NCI-H187 (cell line): ENCODE measurements at places on chromosomes 13 and 19.

DNA sequence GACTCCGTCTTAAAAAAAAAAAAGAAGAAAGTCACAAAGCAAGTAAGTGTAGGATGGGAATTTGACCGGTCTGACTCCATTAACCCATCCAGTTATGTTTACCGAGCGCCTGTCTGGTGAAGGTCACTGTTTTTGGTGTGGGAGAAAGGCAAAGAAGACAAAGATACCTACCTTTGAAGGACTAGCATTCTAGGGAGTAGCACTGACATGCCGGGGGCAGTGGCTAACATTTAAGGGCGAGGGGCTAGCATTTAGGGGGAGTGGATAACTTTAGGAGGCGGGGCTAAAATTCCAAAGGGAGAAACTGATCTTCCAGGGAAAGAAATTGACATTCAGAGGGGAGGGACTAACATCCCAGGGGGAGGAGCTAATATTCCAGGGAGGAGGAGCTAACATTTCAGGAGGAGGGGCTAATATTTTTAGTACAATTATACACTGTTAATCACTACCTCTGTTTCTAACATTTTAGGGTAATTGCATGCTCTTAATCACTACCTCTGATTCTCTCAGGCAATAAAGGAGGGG, 8.7 kb downstream of the GPR32 start:
- DNase-seq: no peak

DNA sequence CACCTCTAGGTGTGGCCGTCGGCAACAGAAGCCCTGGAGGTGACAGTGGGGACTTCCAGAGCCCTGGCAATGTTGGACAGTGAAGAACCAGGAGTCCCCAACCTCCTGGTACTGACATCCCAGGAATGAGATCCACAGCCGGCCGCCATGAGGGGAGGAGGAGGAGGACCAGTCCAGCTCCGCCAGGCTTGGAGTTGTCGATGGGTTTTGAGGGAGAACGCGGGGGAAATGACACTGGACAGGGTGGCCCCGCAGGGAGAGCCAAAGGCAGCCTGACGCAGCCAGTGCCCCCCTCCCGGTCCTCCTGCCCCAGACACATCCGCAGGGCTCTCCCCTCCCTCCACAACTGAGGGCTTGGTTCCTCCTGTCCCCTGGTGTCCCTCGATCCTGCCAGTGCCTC, 57.9 kb downstream of the SPACA7 start:
- DNase-seq: no peak

DNA sequence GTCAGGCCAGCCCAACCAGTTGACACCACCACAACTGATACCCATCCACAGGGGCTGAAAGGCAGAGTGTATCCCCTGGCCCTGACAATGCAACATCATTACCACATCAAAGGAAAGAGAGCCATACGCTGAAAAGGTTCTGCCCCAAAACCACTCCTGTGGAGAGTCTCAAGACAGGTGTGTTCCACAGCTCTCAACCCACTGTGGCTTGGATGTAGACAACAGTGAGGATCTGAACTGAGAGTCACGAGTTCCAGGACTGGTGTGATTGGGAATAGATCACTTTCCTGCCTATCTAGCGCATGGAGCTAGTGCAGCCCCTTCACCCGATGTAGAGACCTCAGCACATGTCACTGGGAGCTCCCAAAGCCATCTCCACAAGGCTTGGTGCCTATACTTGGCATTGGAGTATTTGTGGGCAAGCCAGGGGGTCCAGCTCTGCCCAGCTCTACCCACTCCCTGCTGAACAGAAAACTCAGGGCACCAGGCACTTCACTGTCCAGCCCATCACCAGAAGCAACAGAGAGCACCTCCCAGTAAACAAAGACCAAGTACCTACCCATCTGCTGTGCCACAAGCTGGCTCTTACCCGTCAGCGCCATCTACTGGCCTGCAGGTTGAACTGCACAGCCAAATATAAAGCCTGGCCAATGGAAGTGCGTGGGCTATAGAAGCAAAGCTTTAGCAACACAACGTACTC, 579.5 kb downstream of the UQCRFS1 start:
- no peak for DNase-seq

GRCh38 chr13:44768239-44768638, 192.1 kb upstream of the TSC22D1 start:
- DNase-seq: no peak

DNA sequence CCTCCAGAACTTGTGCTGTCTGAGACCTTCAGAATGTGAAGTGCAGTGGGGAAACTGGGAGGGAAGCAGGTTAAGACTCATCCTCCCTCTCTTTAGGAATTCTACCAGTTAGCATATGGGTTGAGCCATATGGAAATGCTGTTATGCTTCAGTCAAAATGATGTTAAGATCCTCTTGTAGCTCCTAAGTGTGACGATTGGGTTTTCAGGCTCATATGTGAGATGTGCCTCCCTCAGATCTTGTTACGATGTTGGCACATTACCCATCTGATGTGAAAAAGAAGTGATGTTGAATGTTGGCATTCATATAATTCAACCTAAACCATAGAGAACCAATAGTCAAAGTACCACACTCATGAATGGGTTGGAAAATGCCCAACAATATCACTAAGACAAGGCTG, 67.8 kb upstream of the IPO5 start:
- no peak for DNase-seq

DNA sequence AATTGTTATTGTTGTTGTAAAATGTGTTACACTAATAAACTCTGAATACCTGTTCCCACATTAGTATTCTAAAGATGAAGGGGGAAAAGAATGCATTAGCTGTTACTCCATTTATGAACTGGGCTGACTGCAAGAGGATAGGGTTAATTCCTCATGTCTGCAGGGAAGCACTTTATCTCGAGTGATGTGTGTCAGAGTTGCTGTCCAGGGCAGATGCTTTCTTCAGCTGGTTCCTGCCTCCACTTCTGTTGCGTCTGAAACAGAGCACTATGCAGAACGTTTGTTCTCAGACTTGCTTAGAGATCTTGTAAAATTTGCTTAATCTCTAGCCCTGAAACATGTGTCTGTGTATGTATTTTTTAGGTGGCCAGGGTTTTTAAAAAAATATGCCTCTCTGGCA, 318.8 kb downstream of the SPRY2 start:
- DNase-seq: no peak

- no peak for DNase-seq
These were observed 1074.3 kb upstream of the SLC10A2 start for GRCh38 chr13:104140552-104140951.

GRCh38 chr19:58381460-58382212, 806 bp upstream of the ZNF837 start:
- DNase-seq: no peak

DNA sequence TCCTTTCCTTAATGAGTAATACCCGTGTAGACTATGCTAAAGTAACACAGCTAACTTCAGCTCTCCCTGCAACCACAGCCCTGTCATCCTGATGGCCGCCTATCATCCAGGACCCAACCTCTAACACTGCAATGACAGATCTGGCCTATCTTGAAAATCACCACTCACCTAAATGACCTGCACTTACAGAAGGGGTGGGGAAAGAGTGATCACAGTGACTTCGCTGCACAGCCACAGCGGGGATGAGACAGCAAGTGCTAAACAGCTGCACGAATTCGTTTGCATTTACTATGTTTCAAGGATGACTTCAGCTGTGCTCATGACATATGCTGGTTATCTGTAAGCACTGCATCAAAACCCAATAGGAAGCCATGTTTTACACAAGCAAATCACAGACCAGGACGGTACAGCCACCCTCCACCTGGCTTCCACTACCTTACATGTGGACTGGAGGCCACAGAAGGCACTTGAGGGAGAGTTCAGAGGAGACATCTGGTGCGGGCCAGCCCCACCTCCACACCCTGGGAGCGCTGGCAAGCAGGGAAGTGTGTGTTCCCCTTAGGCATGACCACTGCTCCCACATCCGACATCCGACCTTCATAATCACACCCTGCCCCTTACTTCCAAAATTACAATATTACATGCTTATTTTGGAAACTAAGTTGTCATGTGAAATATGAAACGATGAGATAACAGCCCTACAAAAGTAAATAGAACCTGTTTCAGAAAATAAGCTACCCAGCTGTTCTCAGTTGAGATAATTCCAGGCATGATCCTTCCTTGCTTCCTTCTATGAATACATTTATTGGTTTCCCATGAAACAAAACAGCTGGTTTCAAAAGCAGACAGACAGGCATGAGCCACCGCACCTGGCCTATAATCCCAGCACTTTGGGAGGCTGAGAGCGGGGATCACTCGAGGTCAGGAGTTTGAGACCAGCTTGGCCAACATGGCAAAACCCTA, 95.7 kb downstream of the STK24 start:
- no peak for DNase-seq

DNA sequence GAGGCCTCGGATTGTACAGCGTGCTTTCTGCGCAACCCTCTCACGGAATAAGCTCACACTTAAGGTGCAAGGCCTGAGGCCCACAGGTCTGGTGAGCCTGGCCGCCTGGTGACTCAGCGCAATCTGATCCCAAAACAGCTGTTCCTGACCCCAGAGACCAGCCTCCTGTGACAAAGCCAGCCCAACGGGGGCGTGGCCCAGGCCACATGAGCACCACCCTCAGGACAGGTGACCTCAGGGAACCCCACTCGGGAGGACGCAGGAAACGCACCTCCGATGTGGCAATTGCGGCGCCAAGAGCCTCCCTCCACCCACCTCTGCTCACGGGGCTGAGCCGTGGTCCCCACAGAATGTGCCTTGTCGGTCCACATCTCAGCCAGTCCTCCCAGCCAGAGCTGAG, 26.4 kb downstream of the GRTP1 start:
- DNase-seq: no peak

- DNase-seq: no peak
These were observed 320.8 kb downstream of the ZNF536 start for GRCh38 chr19:30692879-30693503.

- DNase-seq: no peak
These were observed 855 bp downstream of the LYL1 start for GRCh38 chr19:13101590-13102415.

GRCh38 chr19:50659318-50660087, 10.3 kb downstream of the C19orf81 start:
- DNase-seq: no peak

- DNase-seq: no peak
These were observed 10.4 kb downstream of the TSPAN16 start for GRCh38 chr19:11306337-11306736.

DNA sequence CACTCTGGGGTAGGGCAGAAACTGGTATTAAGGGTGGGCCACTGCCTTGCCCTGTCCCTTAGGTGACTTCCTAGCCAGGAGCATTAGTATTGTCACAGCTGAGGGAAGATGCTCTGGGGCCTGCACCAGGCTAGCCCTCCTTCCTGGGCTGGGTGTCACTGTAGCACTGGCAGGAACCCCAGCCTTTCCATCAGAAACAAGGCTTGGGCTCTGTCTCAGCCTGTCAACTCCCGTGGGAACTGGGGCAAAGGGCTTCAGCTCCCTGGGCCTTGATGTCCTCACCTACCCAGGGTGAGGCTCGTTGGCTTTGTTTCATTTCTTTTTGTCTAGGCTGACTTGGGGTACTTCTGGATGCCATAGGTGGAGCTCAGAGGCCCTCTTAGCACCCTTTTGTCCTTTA, 18.0 kb downstream of the PAF1 start:
- no peak for DNase-seq

DNA sequence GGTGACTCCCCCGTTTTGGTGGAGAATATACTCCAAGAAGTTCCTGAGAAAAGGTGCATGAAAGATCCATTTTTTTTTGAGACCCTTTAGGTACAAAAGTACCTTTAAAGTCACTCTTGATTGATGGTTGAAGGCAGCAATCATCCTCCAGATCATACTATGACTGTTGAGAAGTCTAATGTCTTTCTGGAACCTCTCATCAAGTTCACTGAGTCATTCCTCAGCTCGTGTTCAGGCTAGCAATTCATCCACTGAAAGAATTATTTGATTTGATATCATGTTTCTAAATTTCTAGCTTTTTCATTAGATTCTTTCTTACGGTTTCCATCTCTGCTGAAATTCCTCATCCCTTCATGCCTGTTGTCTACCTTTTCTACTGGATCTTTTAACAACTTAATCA, 65.1 kb upstream of the GJB6 start:
- no peak for DNase-seq

DNA sequence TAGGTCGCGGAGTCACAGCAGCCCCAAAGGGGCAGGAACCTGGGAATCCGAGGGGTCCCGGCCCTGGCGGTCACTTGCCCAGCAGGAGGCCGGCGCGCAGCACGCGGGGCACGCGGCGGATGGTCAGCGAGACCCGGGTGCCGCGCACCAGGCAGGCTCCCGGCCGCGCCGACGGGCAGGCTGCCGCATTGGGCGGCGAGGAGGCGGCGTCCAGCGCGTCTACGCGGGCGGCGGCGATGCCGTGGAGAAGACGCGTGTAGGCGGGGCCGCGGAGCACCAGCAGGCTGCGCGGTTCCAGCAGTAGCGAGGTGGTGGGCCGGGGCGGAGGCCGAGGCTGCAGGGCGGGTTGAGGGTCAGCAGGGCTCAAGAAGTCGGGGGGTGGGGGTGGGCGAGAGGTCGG, 607 bp upstream of the SYNE4 start:
- no peak for DNase-seq

DNA sequence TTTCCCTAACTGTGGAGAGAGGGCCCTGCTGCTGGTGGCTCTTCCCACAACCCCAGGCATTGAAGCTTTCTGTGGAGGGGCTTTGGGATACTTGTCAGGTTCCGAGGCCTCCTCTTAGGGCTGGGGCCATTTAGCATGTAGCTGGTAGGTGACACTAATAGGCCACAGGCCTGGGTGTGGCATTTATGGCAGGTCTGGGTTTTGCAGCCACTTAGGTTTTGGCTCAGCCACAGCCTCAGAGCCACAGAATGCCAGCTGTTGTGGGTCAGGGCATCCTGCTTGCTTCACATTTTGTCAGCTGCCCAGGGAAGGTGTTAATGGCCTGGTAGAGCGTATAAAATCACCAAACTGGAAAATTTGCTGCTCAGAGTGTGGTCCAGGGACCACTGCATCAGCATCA, 15.7 kb downstream of the FAM124A start:
- DNase-seq: no peak

DNA sequence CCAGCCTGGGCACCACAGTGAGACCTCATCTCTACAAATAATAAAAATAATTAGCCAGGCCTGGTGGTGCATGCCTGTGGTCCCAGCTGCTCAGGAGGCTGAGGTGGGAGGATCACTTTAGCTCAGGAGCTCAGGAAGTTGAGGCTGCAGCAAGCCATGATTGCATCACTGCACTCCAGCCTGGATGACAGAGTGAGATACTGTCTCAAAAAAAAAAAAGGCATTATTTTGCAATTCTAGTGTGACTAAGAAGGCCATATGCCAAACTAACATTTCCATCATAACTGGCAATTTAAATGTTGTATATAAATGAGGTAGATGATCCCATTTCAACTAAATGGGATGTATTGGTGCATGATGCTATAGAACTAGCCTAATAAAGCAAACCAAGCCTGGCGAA, 632.8 kb upstream of the KLF12 start:
- no peak for DNase-seq

DNA sequence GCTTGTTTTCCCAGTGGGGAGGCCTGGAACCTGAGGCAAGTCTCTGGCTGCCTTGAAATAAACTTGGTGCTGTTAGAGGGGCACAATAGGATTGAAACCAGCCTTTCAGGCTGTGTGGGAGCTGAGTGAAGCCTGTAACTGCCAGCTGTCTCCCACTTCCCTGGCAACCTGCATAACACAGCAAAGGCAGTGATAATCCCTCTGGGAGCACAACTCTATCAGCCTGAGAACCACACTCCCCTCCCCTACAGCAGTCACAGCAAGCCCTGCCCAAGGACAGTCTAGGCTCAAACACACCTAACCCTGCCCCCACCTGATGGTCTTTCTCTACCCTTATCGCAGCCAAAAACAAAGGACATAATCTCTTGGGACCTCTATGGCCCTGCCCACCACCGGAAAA, 683.8 kb upstream of the ATXN8OS start:
- DNase-seq: no peak

GRCh38 chr19:41657157-41657556, 30.3 kb upstream of the CEACAM4 start:
- DNase-seq: no peak

GRCh38 chr13:98890186-98890585, 87.7 kb downstream of the DOCK9 start:
- DNase-seq: no peak
